ENCODE measurements at places on chromosomes 2 and 18.

GRCh38 chr2:199757233-199757870 lies 93.6 kb downstream of the FTCDNL1 start:
- no peak for DNase-seq

GRCh38 chr18:10476338-10476791 lies 21.9 kb downstream of the APCDD1 start:
- DNase-seq, result no peak

- no peak for DNase-seq
Measured at GRCh38 chr2:112003576-112004252, 51.4 kb upstream of the TMEM87B start.

GRCh38 chr2:142495141-142495540 lies 364.3 kb upstream of the LRP1B start:
- no peak for DNase-seq

GRCh38 chr2:37357530-37357929 lies 13.1 kb downstream of the QPCT start:
- DNase-seq, result no peak

DNA sequence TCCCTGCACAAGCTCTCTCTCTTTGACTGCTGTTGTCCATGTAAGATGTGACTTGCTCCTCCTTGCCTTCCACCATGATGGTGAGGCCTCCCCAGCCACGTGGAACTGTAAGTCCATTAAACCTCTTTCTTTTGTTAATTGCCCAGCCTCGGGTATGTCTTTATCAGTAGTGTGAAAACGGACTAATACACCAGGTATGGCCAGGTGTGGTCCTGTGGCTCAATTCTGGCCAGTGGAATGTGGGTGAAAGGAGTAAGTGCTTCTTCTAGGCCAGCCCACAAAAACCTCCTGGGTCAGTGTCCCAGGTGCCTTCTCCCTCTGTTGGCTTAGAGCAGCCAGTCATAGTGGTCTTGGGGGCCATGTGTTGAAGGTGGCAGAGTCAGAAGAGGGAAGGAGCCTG lies 57.0 kb downstream of the PRKCE start:
- DNase-seq, result no peak

DNA sequence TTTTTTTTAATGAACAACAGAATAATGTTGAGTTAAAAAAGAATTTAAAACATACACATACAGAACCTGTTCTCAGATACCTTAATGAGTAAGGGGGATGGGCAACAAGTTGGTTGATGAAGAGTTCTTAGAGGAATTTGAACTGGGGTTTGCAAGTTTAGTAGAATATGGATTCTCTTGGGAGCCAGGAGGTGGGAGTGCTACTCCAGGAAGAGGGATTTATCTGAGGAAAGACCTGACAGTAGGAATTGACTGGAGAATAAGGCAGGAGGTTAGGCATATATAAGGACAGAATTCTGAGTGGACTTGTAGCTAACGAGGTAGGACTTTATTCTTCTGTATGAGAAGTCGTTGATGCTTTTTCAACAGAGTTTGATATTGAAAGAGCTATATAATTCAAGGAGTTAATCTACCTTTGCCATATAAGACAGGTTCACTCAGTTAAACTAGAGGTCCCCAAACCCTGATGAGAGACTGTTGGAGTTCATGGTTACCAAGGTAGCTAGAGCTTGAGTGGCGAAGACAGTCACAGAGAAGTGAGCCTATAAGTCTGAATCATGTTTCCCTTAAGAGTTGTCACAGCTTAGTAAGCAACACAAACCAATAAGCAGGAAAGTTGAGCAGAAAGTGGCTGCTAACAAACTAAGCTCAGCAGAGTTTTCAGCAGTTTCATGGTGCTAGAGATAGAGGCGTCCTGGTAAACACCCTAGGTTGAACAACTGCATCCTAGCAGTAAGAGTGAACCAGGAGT lies 88.2 kb downstream of the NCOA1 start:
- DNase-seq, result no peak

DNA sequence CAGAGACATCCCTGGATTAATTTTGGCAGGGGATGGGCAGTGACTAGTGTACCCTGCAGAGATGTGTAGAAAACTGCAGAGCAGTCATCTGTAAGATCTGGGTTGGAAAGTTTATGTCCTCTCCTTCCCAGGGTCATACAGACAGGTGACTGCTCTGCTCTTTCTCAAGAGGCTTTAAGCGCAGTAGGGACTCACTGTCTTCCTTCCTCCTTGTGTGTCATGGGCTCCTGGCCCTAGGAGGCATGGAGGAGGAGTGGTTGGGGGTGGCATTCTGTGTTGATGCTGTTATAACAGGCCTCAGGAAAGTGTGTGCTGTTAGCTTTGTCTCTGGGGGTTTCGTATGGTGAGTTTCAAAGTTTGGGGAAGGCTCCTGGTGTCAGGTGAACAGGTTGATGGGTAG lies 130.5 kb upstream of the MGAT5 start:
- DNase-seq, result no peak

- DNase-seq, result no peak
Measured at GRCh38 chr2:128645631-128646030, 327.0 kb upstream of the HS6ST1 start.

DNA sequence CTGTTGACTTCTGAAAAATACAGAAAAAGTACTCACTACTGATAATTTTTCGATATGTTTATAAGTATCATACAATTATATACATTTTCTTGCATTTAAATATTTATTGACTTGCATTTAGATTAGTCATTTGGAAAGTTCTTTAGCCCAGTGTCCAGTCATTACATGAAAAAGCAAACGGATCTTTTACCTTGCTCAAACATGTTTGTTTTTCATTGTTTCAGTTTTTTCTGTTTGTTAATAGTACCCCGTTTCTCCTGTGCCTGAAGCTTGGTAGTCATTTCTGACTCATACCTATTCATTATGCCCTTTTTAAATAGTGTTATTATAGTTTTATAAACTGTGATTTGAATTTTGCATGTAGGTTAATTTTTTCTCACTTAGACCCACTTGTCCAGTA lies 28.1 kb downstream of the CEP192 start:
- no peak for DNase-seq

GRCh38 chr2:176907341-176907740 lies 305.3 kb upstream of the HNRNPA3 start:
- DNase-seq, result no peak

Data from NT2/D1 (cell line).